ENCODE measurements at places on chromosomes 7 and 10.

DNA sequence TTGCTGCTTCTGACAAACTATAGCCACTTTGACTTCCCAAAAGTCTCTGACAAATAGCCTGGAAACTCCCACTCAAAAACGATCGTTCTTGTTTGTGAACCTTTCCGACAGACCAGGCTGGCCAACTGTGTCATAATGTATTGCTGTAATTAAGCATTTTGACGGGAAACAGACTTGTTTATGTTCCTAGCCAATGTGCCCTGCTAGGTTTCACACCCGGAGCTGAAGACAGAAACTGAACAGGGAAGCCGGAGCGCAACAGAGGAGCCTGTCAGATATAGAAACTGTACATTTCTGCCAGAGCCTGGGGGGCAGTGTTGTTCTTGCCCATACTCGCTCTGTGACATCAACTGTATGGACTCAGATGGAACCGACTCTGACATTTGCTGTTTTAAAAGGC, 55.3 kb upstream of the C7orf33 start:
- DNase-seq: peak; percentile 17

GRCh38 chr7:102054158-102054557, 232.5 kb upstream of the SH2B2 start:
- no peak for DNase-seq

GRCh38 chr7:82598958-82599357, 155.4 kb upstream of the CACNA2D1 start:
- DNase-seq: peak; percentile 79

GRCh38 chr7:50790381-50790780, 7.7 kb upstream of the GRB10 start:
- no peak for DNase-seq

GRCh38 chr7:116576350-116577319, 51.8 kb downstream of the CAV1 start:
- DNase-seq: peak; percentile 90

GRCh38 chr7:67788669-67789068, 792.0 kb downstream of the TYW1 start:
- peak; percentile 9 for DNase-seq

- DNase-seq: no peak
Measured at GRCh38 chr10:52331638-52332364, 17.7 kb downstream of the DKK1 start.

DNA sequence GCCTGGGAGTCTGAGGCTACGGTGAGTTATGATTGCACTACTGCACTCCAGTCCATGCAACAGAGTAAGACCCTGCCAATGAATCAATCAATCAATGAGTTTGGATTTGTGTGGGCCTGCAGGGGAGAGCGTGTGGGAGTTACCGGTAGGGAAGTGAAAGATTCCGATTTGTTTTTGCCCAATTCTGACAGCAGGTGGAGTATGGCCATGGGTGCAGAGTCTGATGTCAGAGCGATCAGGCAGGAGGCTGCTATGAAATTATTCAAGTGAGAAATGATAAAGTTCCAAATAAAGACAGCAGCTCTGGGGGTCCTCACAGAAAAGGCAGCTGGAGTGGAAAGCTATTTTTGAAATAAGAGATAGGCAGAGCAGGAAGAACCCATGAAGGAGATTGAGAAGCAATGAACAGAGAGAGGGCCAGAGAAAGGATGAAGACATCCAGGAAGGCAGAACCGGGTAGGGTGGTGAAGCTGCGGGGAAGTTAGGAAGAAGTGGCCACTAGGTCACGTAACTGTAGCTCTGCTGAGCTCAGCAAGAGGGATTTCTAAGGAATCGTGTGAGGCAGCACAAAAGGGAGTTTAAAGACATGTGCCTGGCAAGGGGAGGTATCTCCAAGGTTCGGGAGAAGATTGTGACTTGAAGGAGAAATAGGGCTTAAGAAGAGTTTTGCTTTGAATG, 93.7 kb upstream of the NMT2 start:
- peak; percentile 65 for DNase-seq

DNA sequence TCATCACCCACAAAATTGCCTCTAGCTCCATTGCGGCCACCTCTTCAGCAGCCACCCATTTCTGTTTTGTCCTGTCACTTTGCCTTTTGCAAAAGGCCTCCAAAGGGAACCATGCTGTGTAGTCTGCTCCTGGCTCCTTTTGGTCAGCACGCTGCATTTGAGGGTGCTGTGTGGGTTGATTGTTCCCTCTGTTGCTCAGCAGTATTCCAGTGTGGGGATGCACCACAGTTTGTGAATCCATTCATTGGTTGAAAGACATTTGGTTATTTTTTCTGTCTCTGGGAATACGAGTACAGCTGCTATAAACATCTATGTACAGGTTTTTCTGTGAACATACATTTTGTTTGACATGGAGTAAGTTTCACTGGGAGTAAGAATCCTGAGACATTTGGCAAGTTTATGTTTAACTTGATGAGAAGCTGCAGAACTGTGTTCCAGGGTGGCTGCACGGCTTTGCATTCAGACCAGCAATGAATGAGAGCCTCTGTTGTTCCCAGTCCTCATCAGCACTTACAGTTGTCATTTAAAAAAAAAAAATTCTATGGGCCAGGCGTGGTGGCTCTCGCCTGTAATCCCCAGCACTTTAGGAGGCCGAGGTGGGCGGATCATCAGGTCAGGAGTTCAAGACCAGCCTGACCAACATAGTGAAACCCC, 82.3 kb downstream of the UBE3C start:
- DNase-seq: no peak
